ENCODE measurements at places on chromosomes 4 and X.

DNA sequence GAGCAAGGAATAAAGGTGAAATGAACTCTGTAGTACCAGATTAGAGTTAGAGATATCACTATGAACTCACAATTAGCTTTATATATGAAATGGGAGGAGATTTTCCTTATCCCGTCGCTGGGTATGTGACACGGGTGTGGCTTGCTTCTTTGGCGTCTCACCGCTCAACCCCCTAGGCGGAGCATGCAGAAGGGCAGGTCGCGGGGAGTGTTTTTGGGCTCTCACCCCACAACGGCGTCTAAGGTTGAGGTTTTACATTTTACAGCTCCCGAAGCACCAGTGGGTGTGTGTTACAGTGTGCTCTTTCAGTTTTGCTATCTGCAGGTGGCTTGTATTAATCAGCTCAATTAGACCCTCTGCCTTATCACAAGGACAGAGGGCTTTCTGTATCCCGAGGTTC is 42.1 kb upstream of the MAGEB10 start:
- no peak for DNase-seq

- DNase-seq = no peak
These were observed 1646.4 kb upstream of the ADGRL3 start for GRCh38 chr4:59553721-59554091.

- DNase-seq = no peak
These were observed 1.8 kb downstream of the CPZ start for GRCh38 chr4:8594097-8595038.

- no peak for DNase-seq
These were observed 81.9 kb upstream of the SCML1 start for GRCh38 chrX:17655211-17656034.

- no peak for DNase-seq
These were observed 556 bp upstream of the SLC25A43 start for GRCh38 chrX:119398587-119398973.

- DNase-seq = no peak
These were observed 208.7 kb downstream of the CHIC2 start for GRCh38 chr4:53855581-53856250.

DNA sequence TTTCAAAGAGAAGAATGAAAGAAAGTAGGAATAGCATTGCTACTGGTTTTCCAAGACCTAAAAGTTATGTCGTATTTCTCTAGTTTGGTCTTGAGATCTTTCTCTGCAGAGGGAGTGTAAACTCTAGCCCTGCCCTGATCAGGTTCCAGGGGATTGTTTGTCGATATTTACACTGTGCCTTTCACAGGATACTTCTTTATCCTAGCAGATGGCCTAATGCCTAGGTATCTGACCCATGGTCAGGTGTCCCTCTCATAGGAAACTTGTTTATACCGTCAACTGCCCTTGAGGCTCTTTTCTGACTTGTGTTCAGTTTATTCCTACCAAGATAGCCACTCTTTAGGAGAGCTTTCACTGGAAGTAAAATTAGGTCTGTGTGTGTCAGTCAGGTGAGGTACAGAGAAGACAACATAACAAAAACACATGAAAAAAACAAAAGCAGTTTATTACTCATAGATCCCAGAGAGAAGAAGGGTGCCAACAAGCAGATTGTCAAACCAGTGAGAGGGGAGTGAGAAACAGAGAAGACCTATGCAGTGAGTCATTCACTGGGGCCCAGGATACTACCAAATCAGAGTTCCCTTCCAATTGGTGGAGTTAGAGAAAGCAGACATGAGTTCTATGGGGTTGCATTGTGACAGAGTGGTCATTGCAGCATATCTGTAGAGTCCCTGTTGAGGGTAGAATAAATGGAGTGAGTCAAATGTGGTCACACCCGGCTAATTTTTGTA is 40.6 kb upstream of the THOC2 start:
- no peak for DNase-seq

- no peak for DNase-seq
These were observed 112.8 kb upstream of the H2AZ1 start for GRCh38 chr4:100062921-100063320.

GRCh38 chr4:107071108-107071507 is 35.0 kb upstream of the DKK2 start:
- no peak for DNase-seq

GRCh38 chr4:10007793-10008608 is 13.3 kb downstream of the SLC2A9 start:
- DNase-seq = no peak

DNA sequence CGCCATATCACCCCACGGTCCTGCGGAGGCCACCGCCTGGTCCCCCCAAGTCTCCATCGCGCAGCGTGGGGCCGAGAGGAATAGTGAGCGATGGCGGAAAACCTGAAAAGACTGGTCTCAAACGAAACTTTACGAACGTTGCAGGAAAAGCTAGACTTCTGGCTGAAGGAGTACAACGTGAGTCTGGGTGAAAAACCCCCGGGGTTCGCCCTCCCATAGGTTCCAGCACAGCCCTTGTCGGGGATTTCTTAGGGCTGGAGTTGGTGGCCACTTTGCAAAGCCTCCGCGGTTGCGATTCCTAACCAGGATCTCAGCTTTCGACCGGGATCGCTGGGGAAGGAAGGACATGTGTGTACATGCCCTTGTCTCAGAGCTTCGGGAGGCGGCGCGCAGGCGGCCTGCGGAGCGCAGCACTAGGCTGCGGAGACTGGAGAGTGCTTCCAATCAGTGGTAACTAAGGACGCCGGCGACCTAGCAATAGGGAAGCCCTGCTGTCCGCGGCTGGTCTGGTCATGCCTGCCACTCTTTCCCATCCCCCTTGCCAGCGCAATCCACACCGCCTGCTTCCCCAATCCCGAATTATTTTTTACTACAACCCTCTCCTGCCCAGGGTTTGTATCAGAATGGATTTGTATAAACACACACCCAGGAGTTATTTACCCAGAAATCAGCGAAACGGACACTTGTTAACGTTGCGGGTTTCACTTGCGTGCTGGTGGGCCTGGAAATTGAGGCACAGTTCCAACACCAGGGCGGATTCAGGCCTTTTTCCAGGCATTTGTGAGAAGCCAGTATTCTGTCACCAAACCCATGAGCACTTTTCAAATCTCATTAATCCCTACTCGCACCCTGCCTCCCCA is 741 bp downstream of the SPATA18 start:
- DNase-seq = peak; percentile 74

- no peak for DNase-seq
These were observed 132.3 kb upstream of the UGT8 start for GRCh38 chr4:114466299-114466698.

GRCh38 chr4:172547724-172548123 is 620.9 kb upstream of the GALNT7 start:
- peak; percentile 76 for DNase-seq

DNA sequence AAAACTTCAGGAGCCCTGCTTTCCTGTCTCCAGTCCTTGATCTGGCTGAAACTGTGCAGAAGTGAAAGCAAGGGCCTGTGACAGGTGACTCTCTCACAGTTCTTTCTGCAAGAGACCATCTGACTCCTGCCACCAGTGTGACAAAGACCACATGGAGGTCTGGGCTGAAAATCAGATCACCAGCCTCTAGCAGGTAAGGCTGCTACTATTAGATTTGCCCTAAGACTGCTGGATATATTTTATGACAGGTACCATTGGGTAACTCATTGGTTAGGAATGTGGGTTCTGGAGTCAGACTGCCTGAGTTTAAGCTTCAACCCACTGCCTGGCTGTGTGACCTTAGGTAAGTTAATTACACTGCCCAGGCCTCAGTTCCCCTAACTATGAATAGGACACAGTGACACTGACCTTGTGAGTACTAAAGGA is 163.3 kb upstream of the SLC7A11 start:
- no peak for DNase-seq

DNA sequence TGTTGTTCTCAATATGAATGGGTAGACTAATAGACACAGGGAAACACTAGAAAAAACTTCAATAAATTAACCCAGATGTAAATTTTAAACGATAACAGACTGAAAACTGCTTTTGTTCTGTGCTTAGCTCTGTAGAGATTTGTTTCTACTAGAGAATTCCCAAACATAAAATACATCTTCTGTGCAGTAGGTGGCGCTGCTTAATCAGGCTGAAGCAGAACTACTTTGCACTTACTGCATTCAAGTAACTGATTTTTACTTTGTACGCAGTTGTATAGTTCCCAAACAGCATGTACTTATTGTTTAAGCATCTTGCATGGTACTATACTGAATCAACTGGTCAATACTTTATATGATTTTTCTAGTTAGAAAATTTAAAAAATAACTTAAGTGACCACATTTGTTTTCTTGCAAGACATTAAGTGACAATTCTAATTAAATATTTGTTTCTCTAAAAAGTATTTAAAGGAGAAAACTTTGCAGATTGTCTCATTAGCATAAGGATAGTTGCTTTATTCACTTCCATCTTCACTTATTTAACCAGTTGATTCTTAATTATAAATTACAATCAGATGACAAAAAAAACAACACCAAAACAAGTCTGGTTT is 490.6 kb downstream of the IL15 start:
- DNase-seq = peak; percentile 30

- no peak for DNase-seq
These were observed 2.3 kb downstream of the RFC1 start for GRCh38 chr4:39363773-39364393.

DNA sequence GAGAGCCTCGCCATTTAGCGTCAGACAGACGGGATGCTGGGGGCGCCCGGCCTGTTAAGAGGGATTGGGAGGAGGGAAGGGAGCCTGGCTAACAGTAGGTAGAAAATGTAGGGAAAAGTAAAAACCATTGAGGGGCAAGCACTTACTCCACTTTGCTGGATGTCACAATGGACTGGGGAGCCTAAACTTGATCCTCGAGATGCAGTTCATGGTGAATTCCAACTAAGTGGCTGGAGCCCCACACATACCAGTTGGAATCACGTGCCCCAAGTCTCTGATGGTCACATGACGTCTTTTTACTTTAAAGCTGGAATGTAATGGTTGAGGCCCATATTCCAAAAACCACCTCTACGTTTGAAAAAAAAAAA is 1.5 kb downstream of the PLS3 start:
- DNase-seq = no peak

DNA sequence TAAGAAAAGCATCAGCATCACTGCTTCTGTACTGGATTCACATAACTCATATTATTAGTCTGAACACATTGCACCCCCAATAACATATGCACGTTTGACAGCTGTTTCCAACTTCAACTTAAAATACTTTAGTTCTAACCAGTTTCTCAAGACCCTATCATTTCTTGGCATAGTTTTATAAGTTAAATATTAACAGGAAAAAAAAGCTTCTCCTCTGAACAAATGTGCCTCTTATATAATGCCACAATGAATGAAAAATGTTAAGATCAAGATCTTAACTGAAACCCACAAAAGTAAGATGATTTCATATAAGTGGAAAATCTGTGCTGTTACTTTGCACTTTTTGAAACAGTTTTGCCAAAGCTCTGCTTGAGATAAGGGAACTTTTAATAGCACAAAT is 652.8 kb upstream of the FAM241A start:
- no peak for DNase-seq

GRCh38 chr4:6509587-6509986 is 37.2 kb upstream of the PPP2R2C start:
- no peak for DNase-seq

DNA sequence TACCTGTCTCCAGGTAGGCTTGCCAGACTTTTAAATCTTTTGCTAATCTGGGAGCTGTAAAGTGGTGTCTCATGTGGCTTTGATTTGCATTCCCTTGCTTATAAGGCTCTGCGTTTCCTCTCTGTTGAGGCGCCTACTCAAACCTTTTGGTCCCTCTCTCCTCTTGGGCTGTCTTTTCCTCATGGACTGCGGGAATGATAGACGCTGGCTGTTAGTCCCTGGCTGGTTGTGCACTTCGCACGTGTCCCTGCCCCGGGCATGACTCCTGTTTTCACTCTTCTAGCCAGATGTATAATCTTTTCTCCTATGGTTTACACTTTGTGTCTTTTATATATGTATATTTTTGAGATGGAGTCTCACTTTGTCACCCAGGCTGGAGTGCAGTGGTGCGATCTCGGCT is 39.7 kb downstream of the RGS12 start:
- DNase-seq = no peak

- DNase-seq = no peak
These were observed 291.5 kb upstream of the BOD1L1 start for GRCh38 chr4:13918991-13919441.

DNA sequence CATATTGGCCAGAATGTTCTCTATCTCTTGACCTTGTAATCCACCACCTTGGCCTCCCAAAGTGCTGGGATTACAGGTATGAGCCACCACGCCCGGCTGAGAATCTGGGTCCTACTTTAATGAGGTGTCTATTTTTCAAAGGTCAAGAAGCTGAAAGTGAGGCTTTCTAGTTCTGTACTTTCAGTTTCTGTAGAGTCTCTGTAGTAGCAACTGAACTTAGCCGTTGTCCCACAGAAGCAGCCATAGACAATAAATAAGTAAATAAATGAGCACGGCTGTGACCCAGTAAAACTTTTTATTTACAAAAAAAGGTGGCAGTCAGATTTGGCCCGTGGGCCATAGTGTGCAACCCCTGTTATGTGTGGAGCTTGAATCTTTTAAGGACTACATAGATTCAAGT is 92.0 kb downstream of the FNIP2 start:
- DNase-seq = no peak

GRCh38 chr4:31737419-31737818 is 1017.2 kb downstream of the PCDH7 start:
- DNase-seq = no peak

DNA sequence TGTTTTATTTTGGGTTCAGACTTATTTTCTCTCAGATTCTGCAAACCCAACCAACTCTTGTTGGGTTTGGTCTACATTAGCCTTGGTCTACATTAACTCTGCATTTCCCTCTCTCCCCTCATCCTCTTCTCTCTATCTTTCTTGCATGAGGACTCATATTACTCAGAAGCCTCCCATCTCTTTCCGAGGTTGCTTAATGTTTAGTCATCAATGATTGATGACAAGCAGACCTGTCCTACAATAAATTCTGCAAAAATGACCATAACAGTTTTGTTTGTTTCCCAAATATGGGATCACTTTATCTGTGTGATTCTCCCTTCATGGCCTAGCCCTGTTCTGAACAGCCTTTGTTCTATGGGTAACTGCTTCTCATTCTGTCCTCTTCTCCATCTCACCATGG is 75.2 kb downstream of the GABRB1 start:
- DNase-seq = no peak

All from NCI-H748 treated with DMSO at 0.1 percent for 48 hours (cell line).